ENCODE measurements at places on chromosomes 2 and 18. TPM values are rescaled to one million over a fixed set of nuclear protein-coding genes. Genes with fewer than 3 reads are reported as not detected.

DNA sequence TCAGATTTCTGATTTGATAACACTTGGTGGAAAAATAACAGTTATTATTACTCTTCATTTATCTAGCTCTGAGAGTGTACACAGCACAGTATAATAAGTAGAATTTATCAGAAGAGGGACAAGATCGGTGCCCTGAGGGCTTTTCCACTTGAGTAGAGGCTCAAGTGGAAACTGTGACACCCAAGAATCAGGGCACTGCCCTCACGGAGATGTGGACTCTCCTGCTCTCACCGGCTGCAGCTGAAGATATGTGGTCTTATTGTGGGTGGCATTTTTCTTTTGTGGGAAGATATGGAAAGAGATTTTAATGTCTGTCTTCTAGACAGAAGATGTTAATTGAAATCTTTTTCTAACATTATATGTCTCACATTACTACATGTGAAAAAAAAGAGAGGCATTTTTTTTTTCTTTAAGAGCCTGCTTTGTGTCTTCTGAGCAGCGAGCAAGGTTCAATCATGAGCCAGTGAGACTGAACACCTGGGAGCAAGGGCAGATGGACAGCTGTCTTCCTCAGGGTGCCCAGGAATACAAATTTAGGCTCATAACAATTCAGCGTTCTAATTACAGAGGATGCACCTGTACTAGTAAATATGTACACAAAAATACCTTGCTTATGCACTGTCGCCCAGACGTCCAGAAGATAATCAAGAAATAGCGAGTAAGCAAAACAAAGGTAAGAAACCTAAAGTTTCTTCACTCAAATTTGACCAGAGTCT is 1098.2 kb upstream of the FANCL start:
- DNase-seq, result no peak

PSME4 gene
- polyA plus RNA-seq, result 56.0 TPM

DNA sequence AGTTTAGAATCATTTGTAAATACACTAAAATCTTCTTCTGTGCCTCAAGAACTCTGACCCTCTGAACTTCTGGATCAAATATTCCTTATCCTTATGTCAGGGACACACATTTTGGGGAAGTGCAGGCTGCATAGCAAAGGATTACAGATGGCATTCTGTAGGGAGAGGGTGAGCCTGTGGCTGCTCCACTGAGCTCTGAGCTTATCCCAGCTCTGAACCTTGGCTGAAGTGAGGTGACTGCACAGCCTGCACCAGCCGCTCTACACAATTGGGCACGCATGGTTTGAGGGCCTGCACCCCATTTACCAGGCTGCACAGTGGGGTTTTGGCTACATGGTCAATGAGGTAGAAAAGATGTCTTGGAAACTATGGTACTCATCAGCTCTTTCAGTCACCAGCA is 251.6 kb downstream of the GALR1 start:
- DNase-seq, result no peak

CSRNP3 gene
- 11.6 TPM for polyA plus RNA-seq

GRCh38 chr2:25247792-25248512 is 79.6 kb upstream of the POMC start:
- DNase-seq, result no peak

DNA sequence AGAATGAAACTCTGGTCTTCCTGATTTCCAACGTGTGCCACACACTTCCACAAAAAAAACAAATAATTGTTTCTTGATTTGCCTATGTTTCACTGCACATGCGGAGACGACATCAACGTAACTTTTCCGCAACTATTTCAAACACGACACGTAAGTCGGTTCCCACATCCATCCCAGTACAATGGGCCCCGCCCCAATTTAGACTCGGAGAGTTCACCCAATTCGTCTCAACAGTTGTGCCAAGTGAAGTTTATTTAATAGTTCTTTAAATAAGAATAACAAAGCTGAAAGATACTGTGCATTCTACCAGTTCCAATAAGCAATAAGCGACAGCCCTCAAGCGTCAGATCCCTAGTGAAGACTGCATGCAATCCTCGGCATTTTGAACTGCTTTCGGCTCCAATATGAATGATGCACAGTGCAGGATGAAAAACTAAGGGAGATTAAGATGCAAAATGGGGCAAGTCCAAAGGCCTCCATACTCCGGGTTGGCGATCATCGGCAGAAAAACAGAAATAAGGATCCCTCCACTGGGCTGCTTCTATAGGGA is 664 bp downstream of the CCT4 start:
- DNase-seq, result no peak

DNA sequence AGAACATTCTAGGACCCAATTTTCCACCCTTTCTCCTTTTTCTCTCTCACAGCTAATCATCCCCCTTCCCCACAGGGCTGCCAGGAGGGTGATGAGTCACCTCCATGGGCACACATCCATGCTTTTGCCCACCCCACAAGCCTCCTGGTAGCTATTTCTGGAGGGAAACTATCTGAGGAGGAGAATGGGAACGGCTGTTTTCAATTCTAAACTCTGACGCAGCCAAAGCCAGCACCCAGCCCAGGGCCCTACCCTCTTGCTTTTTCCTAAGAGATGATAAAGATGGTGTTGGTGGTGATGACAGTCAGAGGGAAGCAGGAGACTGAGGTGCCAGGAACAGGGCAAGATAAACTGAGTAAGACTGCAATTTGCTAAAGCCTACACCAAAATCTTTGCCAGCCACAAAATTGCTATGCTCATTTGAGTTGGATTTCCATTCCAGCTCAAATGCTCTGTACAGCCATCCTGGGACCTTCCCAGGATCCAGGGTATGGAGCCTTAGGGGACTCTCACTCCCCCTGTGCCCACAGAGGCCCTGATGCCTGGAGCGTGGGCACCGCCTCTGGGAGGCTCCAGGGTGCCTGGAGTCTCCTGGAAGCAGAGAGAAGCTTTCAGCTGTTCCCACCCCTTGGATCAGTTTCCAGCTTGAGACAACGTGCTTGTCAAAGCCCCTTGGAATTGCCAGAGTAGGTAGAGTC is 62.0 kb upstream of the FZD7 start:
- DNase-seq, result no peak

DNA sequence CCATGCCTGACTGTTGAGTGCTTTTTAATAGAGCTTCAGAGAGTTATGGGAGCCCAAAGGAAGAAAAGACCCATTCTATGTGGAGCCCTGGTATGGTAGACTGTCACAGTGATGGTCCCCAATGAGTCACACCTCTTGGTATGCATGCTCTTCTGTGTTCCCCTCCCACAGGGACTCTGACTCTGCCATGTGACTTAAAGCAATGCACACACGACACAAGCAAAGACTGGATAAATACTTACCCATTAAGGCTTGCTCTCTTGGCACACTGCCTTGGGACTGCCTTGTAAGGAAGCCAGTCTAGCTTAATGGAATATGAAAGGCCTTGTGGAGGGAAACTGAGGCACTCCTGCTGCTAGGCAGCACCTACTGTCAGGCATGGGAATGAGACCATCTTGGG is 16.7 kb upstream of the DTNB start:
- DNase-seq, result no peak

TEX44 gene
- not detected for polyA plus RNA-seq

PHOSPHO2 gene
- 10.3 TPM for polyA plus RNA-seq

DNA sequence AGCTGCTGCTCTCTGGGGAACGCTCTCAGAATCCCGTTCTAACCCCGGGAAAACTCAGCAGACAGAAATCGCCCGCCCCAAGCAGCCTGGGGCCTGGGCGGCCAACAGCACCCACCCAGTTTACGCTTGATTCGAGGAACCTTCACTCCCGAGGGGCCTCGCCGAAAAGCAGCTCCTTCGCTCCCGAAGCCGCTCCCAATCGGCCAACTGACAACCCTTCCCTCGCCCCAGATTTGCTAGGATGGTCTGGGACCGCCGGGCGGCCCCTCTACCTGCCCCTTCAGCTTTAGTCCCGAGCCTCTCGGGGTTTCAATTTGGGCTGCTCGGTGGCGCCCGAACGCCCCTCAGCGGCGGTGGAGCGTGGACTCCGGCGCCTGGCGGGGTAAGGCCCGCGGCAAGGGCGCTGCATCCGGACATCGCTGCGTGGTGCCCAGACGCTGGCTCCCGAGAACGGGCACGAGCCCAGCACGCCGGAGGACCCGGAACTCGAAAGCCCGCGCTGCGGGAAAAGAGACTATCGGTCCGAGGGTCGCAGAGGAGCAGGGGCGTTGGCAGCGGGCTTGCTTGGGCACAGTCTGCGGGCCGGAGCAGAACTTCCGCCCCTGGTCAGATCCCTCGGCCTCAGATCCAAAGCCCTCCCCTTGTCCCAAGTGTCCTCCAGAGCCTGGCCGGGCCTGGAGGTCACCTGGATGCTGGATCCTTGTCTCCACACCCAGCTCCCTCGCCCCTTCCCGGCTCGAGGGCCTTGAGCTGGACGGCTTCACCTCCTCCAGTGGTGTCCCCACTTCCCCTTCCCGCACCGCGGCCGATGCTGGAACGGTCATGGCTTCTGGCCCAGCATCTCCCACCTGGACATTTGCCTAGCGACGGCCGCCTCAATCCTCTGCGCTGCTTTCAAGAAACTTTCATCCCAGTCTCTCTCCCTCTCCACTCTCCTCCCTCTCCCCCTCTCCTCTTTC is 3.0 kb upstream of the OTX1 start:
- DNase-seq, result no peak

DOK1 gene
- polyA plus RNA-seq, result 8.3 TPM

- no peak for DNase-seq
Observed at GRCh38 chr2:105411720-105412407, 13.0 kb upstream of the FHL2 start.

GRCh38 chr2:134900151-134900550 is 18.5 kb upstream of the CCNT2 start:
- DNase-seq, result no peak

Measured in left renal cortex interstitium (tissue), 4 donors.